ENCODE measurements at places on chromosomes 11 and 22. TPM values are rescaled to one million over a fixed set of nuclear protein-coding genes. Genes with fewer than 3 reads are reported as not detected.

Gene SHISAL1
- total RNA-seq: 1.6 TPM

Gene LMNTD2
- total RNA-seq: 1.1 TPM

- no peak overlapping the region for H3K27ac ChIP-seq
- H3K4me1 ChIP-seq: no peaks in the 10 kb centered on the region
- H3K27me3 ChIP-seq: no peaks in the 10 kb centered on the region
- no peaks in the 10 kb centered on the region for H3K36me3 ChIP-seq
- no peak overlapping the region for H3K4me3 ChIP-seq
These were observed 1.4 kb upstream of the LHFPL7 start for GRCh38 chr22:24947881-24948280.

DNA sequence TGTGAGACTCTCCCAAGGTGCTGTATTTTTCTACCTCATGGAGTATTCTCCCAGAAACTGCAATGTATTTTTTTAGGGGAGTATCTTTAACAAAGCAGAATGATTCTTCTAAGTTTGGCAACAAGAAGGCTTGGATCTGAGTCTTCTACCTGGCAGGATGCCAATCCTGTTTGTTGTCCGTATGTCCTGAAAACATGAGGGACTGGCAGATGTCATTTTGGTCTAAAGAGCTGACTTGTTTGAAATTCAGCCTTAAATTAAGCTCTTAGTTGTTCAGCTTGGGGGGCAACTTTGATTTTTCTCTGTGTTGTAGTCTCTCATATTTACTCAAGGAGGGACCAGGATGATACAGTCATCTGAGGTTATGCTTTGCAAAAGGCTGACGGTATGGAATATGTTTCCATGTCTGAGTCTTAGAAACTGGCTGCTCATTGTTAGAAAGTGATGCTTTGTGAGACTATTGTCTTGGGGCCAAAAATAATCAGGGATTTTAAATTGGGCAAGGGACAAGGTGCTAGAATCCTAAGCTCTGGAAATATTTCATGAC lies 9.3 kb downstream of the MRPL16 start:
- no peak overlapping the region for H3K27ac ChIP-seq
- H3K36me3 ChIP-seq: peaks cover 61% of the 10 kb centered on the region
- DNase-seq: no peak
- H3K4me1 ChIP-seq: peaks cover 4% of the 10 kb centered on the region

DNA sequence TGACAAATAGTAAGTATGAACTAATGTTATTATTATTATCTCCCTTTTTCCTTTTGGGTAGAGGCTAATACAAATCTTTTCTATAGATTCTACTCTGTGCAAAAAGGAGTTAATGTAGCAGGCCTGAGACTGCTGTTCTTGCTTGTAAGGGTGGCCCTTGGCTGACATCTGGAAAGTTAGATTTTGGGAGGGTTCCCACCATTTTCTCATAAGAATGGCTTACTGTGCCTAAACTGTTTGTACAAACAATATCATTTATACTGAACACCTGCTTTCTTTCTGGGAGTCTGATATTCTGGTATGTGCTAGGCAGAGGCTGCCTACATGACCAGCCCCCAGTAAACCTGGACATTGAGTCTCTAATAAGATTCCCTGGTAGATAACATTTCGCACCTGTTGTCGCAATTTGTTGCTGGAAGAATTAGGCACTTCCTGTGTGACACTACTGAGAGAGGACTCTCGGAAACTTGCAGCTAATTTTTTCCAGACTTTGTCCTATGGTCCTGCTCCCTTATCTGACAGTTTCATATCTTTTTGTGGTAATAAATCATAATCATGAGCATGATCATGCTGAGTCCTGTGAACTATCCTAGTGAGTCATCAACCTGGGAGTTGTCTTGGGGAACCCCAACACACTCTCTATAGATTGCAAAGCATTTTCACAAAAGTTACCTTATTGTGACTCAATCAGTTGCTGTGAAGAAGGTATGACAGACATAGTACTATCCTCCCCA lies 257.7 kb upstream of the CCDC90B start:
- no peaks in the 10 kb centered on the region for H3K4me1 ChIP-seq
- H3K27me3 ChIP-seq: no peaks in the 10 kb centered on the region
- H3K27ac ChIP-seq: no peak overlapping the region
- no peak overlapping the region for H3K4me3 ChIP-seq
- no peak for DNase-seq

Data from ascending aorta (tissue), 2 donors.